LNCaP clone FGC (cell line): ENCODE measurements at places on chromosomes 7 and 10.

DNA sequence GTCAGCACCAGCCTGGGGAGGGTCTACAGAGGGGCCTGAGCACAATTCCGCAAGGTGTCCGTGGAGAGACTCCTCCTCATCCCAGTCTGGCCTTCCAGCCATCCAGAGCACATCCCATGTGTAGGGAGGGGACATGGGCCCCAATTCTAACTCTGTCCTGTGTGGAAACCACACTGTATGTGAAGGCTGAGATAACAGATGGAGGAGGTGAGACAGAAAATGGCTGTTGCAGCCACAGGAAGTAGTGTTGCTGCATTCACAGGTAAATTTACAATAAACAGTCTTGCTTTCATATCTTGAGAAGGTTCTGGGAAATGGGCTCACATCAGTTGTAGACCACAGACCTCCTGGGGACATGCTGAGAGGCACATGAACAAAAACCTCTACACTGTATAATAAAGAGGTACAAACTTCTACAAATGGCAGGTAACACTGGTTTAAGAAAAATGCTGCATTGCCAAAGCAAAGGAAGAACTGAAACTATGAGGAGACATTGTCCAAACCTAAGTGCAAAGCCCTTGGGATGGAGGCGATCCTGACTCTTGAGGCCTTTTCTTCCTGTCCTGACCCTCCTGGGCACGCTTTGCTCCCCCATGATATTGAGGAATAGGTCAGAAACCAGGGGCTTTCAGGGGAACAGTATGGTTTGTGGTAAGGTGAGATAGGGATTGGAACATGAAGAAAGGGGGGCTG lies 21.6 kb upstream of the GIMAP2 start:
- no peak for DNase-seq

GRCh38 chr10:110919349-110919931 lies at the start of gene SHOC2:
SHOC2 (plus strand) TSS chr10:110919604; CDS start chr10:110964359, 44,755 bp downstream.
- no peak for DNase-seq

- DNase-seq = peak; percentile 17
Observed at GRCh38 chr7:82678716-82679115, 235.1 kb upstream of the CACNA2D1 start.

DNA sequence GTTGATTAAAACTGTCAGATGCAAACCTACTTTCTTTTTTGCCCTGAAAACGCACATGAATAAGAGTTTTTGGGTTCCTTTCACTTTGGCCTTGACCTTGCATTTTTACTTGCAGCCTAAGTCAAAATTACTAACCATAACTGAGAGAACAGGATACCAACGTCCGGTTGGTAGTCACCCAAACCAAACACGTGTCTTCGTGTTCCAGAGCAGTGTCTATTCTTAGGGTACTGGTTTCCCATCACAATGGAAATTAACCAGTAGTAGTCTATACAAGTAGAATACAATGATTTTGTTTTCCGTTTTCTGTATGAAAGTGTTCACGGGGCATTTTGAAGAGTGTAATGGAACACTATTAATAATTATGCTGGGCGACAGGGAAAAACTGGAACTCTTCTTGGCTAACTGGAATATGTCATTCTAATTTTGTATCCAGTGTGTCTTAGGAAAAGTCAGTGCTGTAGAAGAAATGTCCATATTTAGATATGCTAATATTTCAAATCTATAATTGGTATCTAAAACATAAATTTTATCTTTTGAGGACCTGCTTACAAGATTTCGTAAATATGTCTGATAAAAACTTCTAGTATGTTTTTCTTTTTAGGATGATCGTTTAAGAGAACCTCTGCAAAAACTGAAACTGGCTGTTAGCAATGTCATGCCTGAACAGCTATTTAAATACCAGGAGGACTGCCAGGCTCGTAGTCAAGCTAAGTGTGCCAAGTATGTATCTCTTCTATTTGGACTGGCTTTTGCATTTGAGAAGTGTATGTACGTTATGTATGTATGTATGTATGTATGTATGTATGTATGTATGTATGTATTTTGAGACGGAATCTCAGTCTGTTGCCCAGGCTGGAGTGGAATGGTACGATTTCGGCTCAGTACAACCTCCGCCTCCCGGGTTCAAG lies 40.9 kb downstream of the UBN2 start:
- DNase-seq = peak; percentile 17

DNA sequence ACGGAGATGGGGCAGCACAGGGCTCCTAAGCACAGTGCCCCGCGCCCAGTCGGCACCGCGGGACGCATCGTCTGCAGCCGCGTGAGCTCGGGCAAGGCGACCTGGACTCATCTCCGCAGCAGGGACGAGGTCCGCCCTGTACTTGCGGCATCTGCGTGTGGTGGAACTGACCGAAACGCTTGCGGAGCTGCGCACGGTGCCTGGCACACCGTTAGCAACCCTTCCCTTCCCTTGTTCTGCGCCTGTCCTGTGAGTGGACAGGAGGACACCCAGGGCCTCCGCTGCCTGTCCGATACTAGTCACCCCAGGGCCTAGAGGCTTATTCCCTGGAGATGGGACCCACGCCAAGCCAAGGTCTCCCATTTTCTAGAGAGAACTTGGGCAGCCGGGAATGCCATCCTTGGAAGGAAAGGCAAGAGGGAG lies 98.5 kb downstream of the WDR11 start:
- DNase-seq = no peak

- no peak for DNase-seq
Observed at GRCh38 chr7:79241288-79242060, 212.0 kb downstream of the MAGI2 start.

- no peak for DNase-seq
Observed at GRCh38 chr7:6306471-6306870, 34.0 kb upstream of the CYTH3 start.

DNA sequence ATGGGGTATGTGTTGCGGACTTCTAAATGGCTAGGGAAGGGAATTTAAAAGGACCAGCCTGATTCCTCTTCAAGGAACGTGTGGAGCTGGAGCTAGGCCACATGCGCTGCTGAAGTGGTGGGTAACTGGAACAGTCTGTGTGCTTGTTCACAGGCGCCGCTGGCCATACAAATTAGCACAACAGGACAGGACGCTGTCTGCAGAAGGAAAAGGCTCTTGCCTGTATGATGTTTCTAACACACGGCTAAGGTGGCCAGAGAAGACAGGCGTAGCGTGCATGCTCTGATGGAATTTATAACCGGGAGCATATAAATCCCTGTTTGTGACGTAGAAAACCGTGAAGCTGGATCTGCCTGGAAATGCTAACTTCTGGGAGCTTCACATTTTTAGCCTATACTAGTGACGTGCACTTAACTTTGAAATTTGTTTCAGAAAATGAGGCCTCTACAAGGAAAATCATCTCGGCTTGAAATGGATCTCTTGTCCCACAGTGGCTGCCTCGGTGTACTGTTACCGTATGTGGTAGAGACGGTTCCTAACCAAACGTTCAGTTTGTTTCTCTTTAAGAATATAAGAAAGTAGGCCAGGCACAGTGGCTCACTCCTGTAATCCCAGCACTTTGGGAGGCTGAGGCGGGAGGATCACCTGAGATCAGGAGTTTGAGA lies 569.4 kb downstream of the PTPRN2 start:
- DNase-seq = no peak

DNA sequence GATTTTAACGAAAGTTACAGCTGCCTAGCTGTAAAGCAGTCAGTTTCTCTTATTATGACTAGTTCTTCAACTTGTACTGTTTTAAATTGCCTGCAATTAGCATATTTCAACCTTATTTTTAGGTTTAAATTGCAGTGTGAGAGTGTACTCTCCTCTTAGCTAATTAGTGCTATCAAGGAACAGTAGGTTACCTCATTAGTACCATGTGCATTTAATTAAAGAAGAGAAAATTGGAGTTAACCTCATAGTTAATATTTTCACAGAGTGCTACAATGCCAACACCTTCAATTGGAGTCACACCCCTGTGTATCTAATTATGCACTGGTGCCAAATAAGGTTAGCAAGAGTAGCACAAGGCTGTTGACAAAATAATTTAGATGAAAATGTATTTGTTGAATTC lies 154.6 kb downstream of the FOXP2 start:
- DNase-seq = no peak

DNA sequence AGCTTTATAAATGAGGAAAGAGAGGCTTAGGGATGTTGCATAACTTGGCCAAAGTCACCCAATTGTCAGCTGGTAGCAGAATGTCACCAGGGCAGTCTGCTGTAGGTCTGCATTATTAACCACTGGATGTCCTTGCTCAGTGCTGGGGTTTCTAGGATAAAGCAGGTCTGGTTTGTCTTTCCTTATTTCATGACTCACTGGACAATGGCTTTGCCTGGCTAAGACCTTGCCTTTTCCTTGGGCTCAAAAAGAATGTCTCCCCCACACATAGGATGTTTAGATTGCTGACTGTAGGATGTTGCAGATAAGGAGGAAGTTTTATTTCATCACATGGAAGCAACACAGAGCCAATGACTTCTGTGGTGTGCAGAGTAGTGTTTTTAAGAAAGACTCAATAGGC lies 29.4 kb downstream of the WDFY4 start:
- no peak for DNase-seq

GRCh38 chr10:51005551-51005950 lies 68.7 kb upstream of the PRKG1 start:
- DNase-seq = no peak

DNA sequence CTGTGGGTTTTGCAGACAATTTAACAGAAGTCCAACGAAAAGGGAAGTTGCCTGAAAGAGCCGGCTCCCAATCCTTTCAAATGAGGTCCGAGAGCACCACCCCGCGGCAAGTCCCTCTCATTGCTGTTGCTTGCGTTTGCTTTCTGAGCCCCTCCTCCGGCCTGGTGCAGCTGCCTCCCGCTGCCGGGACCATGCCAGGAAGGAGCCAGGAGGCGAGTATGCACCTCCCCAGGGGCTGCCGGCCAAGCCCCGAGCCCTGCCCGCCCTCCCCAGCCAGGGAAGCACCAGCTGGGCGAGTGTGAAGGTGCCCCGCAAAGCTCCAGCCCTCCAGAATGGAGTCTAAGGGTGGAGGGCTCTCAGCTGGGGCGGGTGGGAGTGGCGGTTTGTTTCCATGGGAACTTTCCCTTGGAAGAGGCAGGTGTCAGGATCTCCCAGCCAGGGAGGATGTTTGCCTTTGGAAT lies 25.8 kb upstream of the PPP2R2D start:
- peak; percentile 54 for DNase-seq

DNA sequence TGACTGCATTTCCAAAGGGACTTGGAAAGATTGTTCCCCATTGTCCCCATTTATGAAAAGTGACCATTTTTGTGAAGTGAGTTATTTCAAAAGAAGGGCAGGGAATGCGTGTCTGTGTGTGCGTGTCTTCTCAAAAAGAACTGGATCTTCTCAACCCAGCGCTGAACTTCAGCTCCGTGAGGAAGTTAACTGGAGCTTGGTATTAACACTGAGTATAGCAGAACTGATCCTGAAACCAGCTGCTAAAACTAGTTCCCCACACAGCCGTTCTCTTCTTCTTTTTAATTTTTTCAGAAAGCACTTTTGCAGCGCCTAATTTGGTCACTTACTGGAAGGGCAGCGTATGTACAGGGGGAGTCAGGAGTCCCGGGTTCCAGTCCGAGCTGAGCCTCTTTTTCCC lies 45.8 kb upstream of the PLEKHA1 start:
- no peak for DNase-seq

GRCh38 chr7:50497068-50497642 lies 47.0 kb upstream of the FIGNL1 start:
- no peak for DNase-seq

DNA sequence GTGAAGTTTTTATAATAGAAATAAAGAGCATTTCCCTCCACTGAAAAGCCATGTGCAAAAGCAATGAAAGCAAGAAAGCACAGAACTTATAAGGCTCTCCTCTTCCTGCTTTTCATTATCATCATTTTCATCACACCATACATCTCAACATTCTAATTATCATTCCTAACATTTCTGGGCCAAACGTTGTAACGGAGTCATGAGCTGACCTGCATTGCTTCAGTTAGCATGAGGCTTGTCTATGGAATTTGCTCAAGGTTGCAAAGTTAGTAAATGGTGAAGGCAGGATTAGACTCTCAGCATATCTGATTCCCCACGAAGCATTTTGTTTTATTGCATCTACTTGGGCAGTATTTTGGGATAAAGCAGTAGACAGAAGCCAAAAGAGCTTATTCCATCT lies 11.4 kb downstream of the SCIN start:
- DNase-seq = no peak

GRCh38 chr10:102460836-102461186 lies 9.5 kb upstream of the C10orf95 start:
- DNase-seq = no peak

DNA sequence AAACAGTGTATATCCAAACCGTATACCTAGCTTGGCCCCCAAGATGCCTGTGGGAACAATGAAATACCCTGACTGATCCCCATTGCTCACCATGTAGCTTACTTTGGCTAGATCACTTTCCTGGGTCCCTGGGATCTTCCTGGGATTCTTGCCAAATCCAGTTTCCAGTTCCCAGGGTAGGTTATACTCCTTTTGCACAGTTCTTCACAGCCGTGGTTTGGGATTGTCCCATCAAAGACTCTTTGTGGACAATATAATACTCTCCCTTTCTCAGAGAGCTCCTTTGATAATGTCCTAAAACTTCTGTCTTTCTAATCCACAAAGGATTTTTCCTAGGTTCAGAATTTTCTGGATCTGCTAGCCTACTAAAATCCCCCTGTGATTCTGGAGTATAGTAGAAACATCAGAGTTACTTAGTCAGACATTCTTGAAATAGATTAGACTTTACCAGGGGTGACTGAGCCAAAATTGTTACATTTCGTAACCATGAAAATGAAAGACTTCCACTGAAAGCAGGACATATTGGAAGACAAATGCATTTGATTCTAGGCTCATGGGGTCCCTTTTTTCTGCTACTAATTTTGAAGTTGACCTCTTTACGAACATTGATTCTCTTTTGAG lies 388.3 kb upstream of the ETV1 start:
- DNase-seq = no peak

DNA sequence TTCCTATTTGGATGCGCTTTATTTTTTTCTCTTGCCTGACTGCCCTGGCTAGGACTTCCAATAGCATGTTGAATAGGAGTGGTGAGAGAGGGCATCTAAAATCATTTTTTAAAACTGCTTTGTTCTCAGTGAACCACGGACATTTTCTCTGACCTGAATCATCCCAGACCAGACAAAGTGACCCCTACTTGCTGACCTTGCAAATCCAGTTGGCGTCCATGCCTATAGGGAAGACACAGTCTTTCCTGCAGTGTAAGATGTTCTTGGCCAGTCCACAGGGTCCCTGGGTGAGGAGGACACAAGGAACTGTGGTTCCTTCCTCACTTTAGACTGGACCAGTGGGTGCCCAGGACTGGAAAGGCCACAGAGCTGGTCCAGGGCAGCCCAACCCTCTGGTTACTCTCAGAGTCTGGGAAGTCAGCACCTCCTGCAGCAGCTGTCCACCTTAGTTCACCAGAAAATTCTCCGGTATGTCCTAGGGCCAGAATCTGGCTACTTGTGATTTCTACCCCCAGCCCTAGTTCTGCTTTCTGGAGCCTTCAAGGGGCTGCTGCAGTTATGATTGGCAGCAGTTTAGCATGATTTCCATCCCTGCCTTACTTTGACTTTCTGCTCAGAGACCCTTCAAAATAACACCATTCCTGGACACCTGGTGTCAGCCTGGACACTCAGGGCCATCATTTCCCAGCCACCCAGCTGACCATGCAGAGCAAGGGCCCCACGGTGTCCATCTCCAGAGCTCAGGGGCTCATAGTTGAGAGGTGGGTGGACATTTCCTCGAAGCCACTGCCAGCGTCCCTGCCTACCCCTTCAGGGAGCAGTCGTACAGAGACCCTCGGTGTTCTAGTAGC lies 19.3 kb downstream of the VIPR2 start:
- no peak for DNase-seq

GRCh38 chr7:39321909-39322498 lies 244.2 kb upstream of the YAE1 start:
- no peak for DNase-seq
